ENCODE measurements at places on chromosomes 3 and 15.

DNA sequence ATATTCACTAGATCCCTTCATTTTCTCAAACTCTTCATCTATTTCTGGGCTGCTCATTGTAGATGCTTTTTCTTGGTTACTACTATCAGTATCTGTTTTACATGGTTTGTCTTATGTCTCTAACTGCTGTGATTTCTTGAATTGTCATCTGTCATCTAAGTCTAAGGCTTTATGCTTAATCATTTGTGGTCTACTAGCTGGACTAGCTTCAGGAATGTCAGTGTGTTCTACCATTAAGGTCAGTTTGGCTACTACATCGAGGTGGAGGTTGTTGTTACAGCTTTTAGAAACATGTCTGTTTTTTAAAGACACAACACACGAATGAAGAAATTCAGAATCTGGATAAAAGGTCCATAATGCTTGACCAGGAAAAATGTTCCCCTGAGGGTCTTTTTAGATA is 82.2 kb downstream of the ABI3BP start:
- DNase-seq, result no peak

- DNase-seq, result no peak
Observed at GRCh38 chr15:63362885-63363284, 18.8 kb downstream of the CA12 start.

GRCh38 chr3:72951259-72951722 is 45.3 kb upstream of the PPP4R2 start:
- DNase-seq, result no peak

- DNase-seq, result no peak
Observed at GRCh38 chr3:64083575-64083974, 60.3 kb upstream of the PSMD6 start.

GRCh38 chr15:83565138-83565537 is 88.8 kb upstream of the ADAMTSL3 start:
- no peak for DNase-seq

GRCh38 chr3:49916686-49917085 is 12.9 kb downstream of the MON1A start:
- peak; percentile 59 for DNase-seq

DNA sequence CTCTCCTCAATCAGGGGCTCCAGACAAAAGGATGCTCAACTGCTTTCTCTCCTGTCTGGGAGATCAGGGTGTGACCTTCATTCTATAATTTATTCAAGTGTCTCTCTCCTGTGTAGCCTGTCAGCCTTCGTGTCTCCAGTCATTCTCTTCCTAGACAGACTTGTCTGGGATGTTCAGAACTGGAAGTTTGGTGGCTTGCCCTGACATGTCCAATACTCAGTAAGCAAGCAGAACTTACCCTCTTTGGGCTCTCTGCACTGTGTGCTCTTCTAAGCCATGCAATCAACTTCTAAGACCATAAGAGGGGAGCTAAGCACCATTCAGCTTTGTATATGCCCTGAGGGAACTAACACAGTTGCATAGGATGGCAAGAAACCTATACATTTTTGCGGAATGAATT is 14.1 kb downstream of the ACKR2 start:
- no peak for DNase-seq

DNA sequence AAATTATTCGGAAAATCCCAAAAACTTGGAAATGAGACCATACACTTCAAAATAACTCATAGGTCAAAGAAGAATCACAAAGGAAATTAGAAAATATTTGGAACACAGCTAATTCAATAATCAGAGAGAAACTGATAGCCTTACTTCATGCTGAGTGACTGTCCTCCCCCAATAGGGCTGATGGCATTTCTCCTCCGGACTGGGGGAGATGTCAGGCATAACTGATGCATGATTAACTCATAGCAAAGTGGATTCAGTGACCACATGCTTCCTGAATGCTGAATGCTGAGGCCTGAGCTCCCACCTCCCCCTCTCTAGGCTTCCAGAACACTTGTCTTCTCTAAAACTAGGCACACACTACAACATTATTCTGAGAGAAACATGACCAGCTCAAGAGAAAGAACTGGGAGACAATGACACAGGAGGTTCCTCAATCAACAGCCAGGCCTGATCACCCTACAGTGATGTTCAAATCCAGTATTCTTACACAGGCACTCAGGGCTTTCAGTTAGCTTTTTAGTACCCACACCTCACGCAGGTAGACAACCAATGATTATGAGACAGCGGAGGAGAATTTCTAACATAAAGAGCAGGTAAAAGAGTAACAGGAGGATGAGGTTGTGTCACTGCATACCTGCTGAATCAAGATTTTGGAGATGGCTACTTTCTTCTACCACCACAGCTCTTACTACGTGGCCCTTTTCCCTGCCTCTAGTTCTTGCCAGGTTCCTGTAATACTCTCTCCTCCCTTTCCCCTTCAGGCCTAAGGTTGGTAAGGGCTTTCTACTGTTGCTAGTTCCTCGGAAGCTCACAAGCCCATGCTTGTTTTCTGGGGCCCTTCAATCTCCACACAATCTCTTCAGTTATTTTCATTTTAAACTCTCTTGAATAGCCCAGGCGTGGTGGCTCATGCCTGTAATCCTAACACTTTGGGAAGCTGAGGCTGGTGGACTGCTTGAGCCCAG is 96.1 kb downstream of the FMN1 start:
- no peak for DNase-seq

GRCh38 chr3:98333989-98334606 is 19.6 kb upstream of the OR5K4 start:
- DNase-seq, result no peak

- DNase-seq, result no peak
Observed at GRCh38 chr3:31659246-31659645, 126.5 kb downstream of the STT3B start.

DNA sequence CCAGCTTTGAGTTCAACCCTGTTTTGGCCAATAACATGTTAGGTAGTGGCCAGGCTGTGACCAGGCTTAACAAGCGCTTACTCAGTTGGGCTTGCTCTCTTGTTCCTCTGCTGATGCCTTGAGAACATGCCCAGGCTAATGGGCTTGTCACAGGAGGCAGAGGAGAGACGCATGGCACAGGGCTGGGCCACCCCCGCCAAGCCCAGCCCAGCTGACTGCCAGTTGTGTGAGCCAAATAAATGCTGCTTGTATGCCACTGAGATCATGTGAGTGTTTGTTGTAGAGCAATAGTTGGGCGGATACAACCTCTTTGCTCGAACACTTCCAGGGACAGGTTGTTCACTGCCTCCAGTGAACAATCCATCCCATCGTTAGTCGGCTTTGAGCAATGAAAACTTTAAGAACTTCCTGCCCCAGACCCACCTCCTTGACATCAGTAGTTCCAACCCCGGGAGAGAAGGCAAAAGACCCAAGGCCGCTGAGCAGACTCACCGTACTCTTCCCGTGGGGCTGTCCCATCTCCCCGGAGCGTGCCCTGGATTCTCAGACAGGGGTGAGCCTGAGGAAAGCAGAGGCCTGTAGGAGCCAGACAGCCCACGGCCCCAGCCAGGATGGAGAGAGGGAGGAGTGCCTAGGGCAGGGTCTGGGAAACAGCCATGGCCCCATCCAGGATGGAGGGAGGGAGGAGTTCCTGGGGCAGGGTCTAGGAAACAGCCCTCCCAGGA is 4.1 kb downstream of the PLA2G4F start:
- DNase-seq, result no peak

GRCh38 chr3:190443257-190443656 is 6.4 kb downstream of the TMEM207 start:
- DNase-seq, result no peak

- DNase-seq, result peak; percentile 45
Observed at GRCh38 chr3:197795200-197795599, 4.1 kb downstream of the LRCH3 start.

- DNase-seq, result no peak
Observed at GRCh38 chr3:106114848-106115247, 246.0 kb upstream of the CBLB start.

DNA sequence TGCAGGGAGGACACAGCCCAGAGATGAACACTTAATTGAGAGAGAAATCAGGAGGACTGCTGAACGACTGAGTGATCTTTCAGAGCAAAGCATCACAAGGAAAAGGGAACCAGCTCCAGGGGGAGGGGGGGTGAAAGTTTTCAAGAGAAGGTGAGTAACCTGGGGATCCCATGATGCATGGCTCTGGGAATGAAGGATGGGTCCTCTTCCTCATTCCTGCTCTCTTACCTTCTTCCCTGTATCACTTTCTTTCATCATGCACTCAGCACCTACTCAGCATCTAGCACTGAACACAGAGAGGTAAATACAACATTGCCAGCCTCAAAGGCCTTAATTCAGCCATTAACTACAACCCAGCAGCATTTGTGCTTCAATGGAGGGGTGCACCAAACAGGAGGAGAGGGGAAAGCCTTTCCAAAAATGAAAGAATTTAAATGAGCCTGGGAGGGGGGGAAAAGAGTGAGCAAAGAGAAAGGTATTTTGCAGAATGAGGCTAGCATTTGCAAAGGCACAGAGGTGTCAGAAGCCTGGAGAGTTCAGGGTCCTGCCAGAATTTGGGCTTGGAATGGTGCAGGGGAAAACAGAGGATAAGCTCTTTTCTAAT is 427.4 kb downstream of the FOXP1 start:
- DNase-seq, result no peak

- no peak for DNase-seq
Observed at GRCh38 chr3:33577173-33577572, 137.0 kb upstream of the UBP1 start.

DNA sequence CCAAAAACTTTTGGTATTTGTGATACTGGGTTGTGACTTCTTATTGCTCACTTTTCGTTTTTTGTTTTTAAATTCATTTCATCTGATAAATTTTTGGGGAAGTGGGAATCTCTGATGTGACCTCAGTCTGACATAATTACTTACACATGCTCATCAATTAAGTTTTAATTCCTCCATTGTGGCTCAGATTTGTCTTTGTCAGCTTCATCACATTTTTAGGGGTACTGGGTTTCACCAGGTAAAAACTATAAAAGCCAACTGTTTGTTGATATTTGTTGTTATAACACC is 425.3 kb upstream of the TGFBR2 start:
- no peak for DNase-seq

DNA sequence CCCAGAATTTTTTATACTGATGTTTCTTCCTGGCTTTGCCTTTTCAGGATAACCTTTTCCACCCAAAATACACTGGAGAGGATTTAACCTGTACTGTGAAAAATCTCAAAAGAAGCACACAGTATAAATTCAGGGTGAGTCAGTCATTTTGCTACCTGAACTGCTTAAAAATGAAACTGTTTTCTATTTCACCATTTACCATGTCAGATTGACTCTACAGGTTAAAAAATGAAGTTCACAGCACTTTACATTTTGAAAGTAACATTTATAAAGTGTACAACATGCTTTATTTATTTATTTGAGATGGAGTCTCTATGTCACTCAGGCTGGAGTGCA is 115.2 kb downstream of the GHSR start:
- DNase-seq, result no peak

DNA sequence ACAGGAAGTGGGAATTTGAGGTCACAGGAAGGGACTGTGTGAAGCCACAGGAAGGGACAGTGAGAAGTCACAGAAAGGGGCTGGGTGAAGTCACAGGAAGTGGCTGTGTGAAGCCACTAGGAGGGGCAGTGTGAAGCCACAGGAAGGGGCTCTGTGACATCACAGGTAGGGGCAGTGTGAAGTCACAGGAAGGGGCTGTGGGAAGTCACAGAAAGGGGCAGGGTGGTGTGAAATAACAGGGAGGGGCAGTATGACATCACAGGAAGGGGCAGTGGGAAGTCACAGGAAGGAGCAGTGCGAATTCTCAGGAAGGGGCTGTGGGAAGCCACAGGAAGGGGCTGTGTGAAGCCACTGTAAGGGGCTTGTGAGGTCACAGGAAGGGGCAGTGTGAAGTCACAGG is 35.8 kb downstream of the GASK1A start:
- no peak for DNase-seq

GRCh38 chr3:46585799-46586693 is 19.9 kb upstream of the LRRC2 start:
- no peak for DNase-seq

DNA sequence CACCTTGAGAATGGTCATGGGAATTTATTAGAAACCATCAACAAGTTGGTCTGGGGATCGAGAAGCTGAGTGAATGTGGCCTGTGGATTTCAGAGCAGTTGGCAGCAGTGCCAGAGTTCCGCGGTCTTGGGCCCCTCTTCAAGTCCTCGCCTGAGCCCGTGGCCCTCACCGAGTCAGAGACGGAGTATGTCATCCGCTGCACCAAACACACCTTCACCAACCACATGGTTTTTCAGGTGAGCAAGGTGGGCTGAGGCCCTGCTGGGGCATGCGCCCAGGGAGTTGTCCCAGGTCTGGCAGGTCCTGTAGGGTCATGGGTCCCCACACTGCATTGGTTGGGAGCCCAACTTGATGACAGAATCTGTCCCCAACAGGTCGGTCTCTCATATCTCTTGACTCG is 7.0 kb upstream of the HMCES start:
- DNase-seq, result no peak

- DNase-seq, result no peak
Observed at GRCh38 chr15:69819371-69819770, 278.3 kb downstream of the TLE3 start.

DNA sequence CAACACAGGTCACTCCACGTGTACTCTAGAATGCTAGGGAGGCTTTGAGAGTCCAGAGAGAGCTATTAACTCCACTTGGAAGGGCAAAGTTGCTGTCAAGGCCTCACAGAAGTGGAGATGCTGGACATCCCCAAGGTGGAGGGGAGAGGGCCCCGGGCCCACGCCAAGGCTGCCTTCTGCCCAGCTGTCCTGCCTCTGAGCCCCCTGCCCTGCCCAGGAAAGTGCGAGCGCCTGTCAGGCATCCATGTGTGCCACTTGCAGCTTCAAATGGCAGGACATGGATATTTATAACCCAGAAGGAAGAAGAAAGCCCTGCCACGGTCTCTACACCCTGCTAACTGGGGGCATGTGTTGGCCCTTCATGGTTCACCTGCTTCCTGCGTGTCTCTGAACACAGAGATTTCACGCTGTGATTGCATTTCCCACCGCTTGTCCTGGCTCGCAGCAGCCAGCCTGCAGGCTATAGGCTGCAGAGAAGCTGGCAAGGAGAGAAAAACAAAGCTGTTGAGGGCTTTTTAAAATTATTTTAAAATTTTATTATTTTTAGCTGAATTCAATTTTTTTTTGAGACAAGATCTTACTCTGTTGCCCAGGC is 17.0 kb downstream of the ANKDD1A start:
- DNase-seq, result no peak

DNA sequence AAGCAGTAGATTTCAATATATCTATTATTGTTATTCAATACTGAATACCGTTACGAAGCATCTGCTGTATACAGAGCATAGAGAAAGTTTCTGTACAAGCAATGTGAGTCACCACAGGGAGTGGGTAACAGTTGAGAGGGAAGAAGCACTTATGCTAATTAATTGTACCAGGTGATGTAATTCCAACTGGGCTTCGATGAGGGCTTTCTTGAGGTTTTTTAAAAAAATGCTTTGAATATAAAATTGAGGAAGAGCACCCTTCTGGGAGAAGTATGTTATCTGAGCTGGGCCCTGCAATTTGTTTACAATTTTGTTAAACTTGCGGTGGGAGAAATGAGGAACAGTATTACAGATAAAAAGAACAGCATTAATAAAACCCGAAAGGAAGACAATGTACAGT is 197.9 kb downstream of the TPRG1 start:
- DNase-seq, result no peak

- DNase-seq, result no peak
Observed at GRCh38 chr3:184808021-184808420, 3.9 kb upstream of the VPS8 start.
